ENCODE measurements at places on chromosomes 2 and 18.

DNA sequence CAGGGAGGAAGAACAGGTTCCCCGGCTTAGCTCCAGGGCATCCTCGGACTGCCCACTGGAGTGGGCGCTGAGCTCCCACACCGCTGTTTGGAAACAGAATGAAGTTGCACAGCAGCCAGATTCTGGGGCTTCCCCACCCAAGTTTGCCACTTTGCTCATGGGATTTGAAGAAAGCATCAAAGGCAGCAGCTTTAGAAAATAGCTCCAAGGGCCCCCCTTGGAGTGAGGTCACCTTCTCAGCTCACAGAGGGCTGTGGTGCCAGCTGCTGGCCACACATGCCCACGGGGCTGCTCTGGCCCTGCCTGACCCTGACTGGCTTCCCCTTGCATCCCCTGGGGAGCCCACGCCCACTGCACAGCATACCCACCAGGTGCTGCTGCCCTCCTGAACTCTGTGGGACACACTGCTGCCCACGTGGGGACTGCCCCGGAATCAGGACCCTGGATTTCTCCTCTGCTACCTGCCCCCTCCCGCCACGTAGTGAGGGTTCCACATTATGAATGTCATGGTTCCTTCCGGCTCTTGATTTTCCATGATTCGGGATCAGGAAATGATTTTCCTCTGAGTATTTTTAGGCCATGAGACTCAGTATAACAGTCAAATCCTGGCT, 70.3 kb downstream of the TGOLN2 start:
- peak; percentile 75 for DNase-seq

GRCh38 chr2:1773883-1774282, 29.6 kb upstream of the PXDN start:
- DNase-seq = peak; percentile 50

- no peak for DNase-seq
These were observed 432.7 kb upstream of the RAB12 start for GRCh38 chr18:8176554-8176953.

DNA sequence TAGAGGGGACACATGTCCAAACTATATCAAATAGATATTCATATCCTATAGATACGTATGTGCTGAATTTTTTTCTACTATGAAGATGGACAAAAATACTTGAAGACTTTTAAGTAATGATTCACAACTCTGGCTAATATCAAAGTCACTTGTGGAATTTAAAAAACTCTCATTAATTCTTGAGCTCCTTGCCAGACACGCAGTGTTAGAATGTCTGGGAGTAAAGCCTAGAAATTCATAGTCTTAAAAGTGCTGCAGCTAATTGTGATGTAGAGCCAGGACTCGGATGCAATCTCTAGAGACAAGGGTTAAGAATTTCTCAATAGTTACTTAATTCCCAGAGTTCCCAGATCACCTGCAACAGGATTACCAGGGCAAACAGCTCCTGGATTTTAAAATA, 107.4 kb downstream of the ARL6IP6 start:
- no peak for DNase-seq

DNA sequence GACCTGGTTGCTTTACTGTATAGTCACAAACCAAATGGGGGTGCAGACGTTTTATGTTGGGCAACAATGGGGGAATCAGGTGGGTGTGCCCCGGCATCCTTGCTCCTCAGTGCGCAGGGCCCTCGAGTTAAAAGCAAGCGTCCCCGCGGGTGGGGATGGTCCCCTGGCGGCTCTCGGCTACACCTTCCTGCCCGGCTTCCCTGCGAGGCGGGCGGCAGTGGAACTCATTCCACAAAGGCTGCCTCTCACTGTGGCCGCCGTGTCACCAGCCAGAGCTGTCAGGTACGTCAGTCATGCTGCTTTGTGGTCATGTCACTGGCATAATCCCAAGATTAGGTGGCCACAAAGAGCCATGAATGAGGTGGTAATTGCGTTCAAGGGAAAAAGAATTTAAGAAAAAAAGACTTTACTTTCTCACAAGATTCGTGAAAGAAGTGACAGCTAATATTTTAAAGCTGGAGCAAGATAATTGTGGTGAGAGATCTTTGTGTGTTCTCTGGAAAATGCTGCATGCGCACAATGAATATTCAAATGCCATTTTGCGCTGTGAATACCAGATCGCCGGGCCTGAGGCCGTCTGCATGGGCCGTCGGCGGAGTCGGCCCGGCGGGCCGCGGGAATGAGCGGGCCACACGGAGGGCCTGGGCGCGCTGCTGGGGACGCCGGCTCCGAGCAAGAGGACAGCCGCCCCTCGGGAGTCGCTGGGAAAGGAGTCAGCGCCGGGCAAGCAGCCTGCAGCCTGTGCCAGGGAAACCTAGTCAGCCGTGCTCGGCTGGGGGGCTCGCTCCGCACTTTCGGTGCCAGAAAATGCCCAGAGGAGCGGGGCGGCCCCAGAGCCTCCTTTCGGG, 82.3 kb upstream of the LDLRAD4 start:
- no peak for DNase-seq

DNA sequence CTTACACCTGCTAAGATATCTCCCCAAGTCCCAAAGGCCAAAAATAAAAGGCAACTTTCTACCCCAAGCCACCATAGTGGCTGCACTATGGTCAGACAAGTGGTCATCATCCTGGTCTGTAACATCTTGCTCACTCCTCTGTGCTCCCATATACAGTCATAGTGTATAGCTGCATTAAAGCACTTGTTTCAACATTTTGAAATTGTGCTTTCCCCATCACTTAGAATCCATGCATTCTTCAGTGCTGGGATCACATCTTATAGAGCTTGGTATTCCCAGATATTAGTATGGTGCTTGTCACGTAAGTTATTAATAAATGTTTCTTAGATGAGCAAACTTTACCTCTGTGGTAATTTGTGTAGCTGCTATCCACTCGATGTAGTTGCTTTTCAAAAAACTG, 40.4 kb upstream of the CDC42EP3 start:
- DNase-seq = no peak

- no peak for DNase-seq
These were observed 477.8 kb downstream of the CDH2 start for GRCh38 chr18:27699137-27699536.

DNA sequence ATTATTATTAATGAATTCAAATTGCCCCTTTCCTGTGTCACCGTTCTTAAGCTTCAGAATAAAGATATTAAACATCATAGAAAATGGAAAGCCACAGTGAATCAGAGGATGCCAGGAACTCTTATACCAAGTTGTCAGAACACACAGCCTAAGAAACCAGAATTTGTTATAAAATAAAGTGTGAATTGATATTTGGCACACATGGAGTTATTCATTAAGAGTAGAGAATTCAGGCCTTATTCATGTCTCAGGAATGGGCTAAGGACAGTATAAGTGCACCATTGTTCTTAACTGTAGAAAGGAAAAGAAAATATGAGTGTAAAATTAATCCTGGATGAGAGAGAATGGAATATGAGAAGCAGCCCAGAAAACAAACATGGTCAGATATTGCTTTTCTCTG, 86.7 kb upstream of the ATP8B1 start:
- DNase-seq = no peak

DNA sequence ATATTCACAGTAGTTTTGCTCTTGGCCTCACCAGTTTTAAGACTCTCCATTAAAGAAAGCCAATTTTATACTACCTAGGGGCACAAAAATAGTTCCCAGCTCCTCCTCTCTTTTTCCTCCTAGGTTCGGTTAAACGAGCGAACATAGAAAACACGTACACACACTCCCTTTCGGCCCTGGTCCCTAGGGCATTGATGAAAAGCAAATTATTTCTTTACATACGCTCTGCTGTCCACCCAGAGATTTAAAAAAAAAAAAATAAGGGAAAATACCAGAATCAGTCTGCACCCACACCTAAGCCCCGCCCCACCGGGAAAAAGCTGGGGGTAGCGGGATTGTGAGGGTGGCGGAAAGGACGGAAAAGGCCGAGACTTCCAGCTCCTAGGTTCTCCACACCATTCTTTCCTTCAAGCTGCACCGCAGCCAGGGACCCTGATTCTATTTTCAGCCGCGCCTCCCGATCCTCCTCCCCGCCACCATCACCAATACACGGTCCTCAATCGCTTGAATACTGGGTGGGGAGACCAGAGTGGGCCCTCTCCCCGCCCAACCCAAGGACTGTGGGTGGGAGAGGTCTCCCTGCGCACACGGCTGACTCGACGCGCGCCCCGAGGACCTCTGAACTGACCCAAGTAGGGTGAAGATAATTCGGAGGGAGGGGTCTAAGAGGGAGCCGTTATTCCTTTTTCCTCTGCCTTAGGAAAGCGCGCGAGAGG, 769 bp downstream of the ATF2 start:
- DNase-seq = no peak

DNA sequence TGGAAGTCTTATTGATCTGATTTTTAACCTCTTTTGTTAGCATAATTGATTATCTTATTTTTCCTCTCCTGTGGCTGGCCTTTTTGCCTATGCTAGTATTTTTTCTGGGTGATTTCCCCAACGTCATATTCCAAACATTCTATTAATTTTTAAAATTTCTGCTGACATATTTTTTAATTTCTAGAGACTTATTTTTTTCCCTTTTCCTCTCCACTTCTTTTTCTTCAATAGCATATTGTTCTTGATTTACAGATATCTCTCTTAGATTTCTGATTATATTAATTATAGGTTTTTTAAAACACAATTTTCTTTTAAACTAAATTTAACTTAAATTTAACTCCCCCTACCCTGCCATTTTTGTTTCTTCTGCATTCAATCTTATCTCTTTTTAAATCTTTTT, 47.2 kb upstream of the NR4A2 start:
- no peak for DNase-seq

- no peak for DNase-seq
These were observed 55.6 kb upstream of the FOSL2 start for GRCh38 chr2:28336982-28337627.

DNA sequence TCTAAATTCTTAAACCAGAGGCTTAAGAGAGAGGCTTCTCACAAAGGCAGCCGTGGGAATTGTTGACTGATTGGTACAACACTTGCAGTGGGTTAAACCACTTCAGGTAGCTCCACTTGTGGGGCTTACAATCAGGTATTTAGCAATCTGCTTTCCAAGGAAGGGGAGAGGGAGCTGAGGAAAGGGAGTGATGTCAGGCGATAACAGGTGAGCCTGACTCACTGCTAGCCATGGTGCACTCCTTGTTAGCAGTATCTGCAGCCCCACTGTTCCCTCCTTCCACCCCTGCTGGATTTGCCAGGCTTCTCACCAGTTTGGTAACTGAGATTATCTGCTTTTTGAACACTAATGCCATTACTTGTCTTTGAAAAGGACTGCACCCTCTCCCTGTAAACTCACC, 1056.7 kb upstream of the FANCL start:
- peak; percentile 57 for DNase-seq

GRCh38 chr2:41922177-41922576, 125.6 kb upstream of the PKDCC start:
- no peak for DNase-seq

DNA sequence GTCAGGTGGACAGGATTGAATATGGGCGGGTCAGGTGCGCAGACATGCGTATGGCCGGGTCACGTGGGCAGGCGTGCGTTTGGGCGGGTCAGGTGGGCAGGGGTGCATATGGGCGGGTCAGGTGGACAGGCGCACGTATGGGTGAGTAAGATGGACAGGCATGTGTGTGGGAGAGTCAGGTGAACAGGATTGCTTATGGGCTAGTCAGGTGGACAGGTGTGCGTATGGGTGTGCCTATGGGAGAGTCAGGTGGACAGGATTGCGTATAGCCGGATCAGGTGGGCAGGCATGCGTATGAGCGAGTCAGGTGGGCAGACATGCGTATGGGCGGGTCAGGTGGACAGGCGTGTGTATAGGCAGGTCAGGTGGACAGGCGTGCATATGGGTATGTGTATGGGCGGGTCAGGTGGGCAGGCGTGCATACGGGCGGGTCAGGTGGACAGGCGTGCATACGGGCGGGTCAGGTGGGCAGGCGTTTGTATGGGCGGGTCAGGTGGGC, 30.3 kb upstream of the KLF11 start:
- no peak for DNase-seq

DNA sequence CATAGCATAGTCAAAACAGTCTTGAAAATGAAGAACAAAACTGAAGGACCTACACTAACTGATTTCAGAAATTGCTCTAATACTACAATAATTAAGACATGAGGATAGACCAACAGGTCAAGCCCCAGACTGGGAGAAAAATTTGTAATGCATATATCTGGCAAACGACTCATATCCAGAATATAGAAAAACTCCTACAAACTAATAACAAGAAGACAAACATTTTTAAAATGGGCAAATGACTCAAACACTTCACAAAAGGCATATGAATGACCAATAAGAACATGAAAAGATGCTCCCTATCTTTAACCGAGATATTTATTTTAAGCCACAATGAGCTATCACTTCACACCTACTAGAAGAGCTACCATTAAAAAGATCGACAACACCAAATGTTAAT, 14.2 kb downstream of the TGFBRAP1 start:
- no peak for DNase-seq

DNA sequence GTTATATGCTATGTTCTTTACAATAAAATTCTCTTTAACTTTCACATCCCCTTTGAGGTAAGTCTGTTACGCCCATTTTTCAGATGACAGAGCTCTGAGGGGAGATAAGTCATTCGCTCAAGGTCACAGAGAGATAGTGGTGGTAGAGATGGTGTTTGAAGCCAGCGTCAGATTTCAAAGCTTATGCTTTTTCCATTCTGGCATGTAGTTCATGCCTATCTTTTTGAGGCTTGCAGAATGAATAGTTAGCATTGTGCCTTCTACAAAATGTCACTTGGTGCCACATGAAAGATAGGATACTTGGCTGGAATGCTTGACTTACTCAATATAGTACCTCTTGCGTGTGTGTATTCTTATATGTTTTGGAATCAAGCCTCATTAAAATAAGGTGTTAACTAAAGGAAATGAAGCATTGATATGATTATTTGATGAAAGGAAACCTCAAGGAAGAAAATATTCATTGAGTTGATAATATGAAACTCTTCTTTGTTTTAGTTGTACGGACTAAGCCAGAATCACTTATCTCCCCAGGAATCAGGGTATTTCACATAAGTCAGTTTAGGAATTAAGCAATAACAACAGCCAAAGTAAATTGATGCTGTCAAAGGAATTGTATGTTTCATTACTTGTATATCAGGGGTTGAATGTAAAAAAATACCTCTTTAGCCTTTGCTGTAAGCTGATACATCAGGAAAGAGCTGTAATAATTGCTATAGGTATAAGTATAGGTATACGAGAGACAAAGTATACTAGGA, 15.5 kb downstream of the SPATS2L start:
- DNase-seq = no peak

DNA sequence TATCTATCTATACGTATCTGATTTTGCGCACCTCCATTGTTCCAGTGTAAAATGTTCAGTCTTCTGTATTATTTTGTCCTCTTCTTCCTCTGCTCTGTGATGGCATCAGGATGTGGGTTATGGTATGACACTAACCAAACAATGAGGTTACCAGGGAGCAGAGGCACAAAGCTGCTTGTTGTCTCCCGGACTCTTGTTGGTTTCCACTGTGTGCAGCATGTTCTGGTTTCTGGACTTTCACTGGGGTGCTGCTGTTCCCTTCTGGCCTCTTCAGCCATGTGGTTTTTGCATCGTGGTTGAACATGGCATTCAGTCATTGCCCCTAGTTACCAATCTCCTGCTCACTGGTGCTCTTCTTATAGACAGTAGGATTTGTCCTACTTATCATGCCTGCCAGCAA, 665.9 kb downstream of the CBLN2 start:
- DNase-seq = no peak

- no peak for DNase-seq
These were observed 8.8 kb downstream of the PLCL1 start for GRCh38 chr2:197813093-197813787.

GRCh38 chr2:108534584-108535356, 500 bp downstream of the LIMS1 start:
- peak; percentile 59 for DNase-seq

- no peak for DNase-seq
These were observed 68.3 kb downstream of the LRPPRC start for GRCh38 chr2:43927442-43927841.

Data from islet precursor cell (in vitro differentiated cells).